ENCODE measurements at places on chromosomes 3 and 15.

- DNase-seq, result no peak
Measured at GRCh38 chr3:64988188-64988587, 300.4 kb upstream of the ADAMTS9 start.

DNA sequence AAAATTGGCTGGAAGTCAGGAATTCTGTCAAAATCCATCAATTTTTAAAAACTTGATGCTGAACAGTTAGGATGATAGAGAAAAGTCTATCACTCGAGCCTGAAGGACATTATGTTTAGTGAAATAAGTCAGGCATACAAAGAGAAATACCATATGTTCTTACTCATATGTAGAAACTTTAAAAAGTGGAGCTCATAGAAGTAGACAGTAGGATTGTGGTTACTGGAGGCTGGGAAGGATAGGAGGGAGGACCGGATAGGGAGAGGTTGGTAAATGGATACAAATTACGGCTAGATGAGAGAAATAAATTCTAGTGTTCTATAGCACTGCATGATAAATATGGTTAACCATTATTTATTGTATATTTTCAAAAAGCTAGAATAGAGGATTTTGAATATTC lies 389.5 kb upstream of the RASGRP1 start:
- DNase-seq, result no peak

DNA sequence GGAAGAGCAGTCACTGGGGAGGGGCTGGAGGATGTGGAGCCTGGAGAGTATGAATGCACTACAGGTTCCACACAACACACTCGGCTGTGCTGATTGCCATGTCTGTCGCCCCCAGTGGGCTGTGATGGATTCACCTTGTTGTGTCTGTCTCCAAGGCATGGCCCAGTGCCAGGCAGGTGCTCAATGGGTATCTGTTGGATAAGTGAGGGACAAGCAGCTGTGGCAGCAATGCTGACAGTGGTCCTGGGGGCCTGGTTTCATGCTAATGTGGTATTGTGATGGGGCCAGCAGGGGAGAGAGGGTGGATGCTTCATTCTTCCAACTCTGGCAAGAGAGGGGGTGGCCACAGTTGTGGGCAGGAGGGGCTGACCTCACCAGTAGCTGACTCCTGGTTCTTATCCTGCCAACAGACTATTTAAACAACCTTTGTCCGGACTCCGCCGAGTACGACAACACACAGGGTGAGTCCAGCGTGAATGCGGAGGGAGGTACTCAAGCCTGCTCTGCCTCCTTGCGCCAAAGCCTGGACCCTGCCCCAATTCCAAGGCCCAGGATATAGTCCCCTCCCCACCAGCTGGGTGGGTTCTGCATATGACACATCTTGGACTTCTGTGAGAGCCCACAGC lies 47.3 kb upstream of the NR2C2 start:
- no peak for DNase-seq

DNA sequence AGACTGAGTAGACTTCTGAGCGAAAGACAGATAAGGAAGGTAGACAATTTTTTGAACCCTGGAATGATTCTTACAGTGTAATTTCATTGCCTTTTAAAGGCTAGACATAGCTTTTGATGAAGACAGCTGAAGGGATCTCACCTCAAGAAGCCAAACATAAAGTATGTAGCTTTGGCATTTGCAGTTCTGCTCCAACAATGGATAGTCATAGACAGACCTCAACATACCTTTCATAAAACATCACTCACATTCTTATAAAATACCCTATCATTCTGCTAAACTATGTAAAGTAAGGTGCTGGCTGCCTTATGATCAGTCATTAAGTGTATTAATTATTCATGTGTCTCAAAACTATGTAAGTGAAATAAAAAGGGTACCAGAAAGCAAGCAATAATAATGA lies 70.0 kb downstream of the UBE3A start:
- no peak for DNase-seq

- DNase-seq, result no peak
Measured at GRCh38 chr15:88238618-88239430, 17.7 kb downstream of the NTRK3 start.

DNA sequence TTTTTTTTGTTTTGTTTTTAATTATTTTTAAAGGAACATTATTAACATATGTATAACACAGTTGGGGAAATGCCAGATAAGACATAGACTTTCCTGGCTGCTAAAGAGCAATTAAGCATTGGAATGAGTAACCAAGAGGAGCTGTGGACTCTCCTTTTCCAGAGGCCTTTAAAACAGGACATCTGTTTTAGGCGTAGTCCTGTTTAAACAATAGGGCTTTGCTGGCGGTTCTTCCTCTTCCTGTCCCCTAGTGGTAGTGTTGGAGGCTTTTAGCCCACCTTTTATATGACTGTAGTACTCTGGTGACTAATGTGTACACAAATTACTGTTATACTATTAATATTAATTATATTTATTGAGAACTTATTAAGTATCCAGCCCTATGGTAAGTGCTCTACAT lies 81.9 kb downstream of the PPARG start:
- DNase-seq, result no peak

DNA sequence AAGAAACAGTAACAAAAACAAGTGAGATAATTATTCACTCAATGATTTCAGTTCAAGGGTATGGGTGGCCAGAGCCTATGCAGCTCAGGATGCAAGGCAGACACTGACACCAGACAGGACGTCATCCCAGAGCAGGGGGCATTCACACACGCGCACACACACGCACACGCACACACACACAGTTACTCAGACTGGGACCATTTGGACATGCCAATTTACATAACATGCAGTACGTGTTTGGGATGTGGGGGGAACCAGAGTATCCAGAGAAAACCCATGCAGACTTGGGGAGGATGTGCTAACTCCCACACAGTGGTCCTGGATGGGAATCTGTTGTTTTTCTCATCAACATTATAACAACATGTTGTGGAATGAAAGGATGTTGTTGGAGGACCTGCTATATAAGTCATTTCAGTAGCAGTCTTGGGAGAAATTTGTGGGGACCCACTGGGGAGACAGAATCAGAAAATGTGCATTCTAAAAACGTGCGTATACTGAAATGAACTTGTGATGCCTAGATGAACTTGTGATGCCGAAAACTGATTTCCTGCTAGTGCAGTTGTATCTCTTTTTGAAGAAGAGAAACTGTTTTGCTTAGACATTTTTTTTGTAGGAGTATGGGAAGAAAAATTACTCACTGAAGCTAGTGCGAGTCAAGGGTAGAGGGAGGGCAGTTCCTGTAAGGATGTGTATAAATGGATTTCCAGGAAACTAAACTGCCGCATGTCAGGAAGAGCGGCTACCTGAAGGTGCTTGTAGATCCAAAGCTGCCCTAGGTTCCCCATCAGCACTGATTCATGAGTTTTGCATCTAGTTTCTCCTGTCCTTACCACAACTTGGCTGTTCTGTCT lies 25.2 kb downstream of the CD200 start:
- no peak for DNase-seq

DNA sequence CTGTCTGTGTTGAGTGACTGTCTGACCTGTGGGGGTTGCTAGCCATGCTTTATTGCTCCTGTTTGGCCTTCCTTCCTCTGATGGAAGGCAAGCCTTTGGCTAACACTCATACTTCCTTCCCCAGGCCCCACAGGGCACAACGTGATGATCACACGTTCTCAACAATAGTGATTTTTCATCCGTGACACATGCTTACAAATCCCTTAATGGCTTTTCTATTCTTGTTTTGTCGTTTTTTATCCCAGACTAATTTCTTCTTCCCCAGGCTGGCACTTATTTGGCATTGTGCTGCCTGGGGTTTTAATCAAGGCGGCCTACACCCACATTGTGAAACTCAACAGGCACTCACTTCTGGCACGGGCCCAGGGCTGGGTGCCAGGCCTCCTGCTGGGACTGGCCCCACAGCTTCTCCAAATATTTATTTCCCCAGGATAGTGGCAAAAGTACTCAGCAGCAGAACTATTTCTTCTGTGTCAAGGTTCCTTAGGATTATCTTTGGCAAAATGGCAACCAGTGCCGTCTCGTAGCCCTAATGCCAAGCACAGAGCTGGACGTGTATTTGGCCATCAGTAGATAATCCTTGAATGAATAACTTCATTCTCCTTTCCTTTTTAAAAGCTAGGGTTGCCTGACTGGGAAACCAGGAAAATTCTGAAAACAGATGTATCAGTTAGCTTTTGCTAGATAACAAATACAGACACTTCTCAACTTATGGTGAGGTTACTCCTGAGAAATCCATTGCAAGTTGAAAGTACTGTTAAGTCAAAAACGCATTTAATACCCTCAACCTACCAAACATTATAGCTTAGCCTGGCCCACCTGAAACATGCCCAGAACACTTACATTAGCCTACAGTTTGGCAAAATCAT lies 30.6 kb downstream of the CMTM7 start:
- DNase-seq, result no peak

- no peak for DNase-seq
Measured at GRCh38 chr15:66691727-66692126, 10.3 kb upstream of the SMAD6 start.

DNA sequence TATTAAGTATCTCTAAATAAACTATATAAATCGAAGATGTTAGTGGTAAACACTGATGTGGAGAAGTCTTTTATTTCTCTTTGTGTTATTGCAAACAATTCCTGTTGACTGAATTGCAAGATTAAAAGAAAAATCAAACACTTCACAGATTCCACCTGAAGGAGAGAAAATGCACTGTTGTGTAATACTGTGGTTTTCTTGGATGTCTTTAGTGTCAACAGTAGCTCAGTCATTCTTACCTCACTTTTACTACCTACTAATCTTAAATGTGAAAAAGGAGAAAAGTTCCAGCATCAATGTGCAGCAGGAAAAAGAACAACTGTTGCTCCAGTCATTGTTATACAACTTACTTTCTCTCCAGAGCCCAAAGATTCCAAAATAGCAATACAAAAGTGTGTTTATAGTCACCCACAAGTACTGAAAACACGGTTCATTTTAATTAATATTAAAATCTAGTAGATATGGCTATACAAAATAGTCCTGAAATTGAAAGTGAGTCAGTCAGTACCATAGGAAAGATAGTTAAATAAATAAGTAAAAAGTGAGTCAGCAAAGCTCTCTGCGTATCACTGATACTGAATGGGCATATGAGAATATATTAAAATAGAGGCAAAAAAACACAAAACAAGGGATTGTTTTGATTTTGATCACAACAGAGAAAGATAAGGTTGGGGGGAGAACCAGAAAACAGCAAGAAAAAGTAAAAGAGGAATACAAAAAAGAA lies 90.5 kb upstream of the CSPG5 start:
- DNase-seq, result no peak

DNA sequence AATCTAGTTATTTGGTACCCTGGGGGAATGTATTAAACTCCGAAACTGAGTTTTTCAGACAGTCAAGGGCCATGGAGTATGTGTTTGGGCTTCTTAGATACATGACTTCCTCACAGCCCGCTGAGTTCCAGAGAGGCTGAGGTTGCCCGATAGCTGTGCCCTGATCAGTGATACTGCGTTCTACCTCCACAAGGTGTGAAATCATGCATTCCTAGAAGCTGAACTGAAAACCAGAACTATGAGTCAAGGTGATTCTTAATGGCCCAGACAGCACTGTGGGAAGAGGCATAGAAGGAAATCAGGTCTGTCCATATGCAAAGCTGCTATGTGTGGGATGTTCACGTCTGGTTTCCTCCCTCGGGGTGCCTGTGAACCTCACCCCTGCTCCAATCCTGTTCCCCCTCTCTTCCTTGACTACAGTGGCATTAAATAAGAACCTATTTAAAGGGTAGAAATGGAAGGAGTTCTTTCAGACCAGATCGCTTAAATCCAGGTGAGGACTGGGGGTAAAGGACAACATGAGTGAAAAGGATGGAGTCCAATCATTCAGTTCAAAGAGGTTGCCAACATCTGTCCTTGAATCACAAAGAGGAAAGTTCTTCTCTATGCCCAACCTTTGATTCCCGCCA lies 74.3 kb downstream of the MYO1E start:
- no peak for DNase-seq

DNA sequence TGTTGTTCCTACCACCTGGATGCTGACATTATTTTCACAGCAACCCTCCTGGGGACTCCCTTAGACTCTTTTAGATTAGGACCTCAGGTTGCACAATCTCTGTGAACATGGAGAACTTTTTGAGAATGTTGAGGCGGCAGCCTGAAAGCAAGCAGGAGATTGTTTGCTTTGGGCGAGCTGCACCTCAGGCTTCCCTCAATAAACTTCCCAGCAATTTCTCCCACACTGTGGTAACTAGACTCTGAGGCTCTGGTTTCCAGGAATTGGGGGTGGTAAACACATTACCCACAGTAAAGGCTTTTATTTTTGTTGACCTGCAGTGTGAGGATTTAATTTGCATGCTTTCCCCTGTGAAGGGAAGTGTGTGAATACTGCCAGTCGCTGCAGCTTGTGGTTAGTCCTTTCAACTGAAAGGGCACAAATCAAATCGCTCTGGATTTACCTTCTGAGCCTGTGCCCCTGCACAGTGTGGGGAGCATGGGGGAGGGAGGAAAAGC lies 35.2 kb upstream of the SIAH2 start:
- no peak for DNase-seq

GRCh38 chr3:195263193-195263924 lies 7.6 kb downstream of the XXYLT1 start:
- DNase-seq, result no peak

GRCh38 chr3:196134691-196135090 lies 52.8 kb upstream of the TFRC start:
- no peak for DNase-seq

- no peak for DNase-seq
Measured at GRCh38 chr3:148852271-148852992, 12.7 kb upstream of the CPA3 start.

DNA sequence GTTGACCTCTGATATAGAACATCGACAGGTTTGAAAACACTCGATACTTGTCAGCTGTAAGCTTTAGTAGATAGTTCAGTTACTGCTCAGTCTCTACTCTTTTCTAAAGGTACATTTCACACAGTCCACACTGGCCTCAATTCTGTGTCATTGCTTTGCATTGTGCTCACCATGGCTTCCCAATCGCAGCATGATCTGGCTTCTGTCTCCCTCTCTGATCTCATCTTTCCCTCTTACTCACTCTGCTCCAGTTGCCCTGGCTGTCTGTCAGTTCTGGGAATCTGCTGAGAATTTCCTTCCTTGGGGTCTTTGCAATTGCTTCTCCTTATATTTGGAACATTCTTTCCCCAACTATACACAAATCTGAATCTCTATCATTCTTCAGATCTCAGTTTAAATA lies 80.6 kb downstream of the GTF2E1 start:
- no peak for DNase-seq

- peak; percentile 22 for DNase-seq
Measured at GRCh38 chr3:170222647-170223541, 670 bp downstream of the PRKCI start.

DNA sequence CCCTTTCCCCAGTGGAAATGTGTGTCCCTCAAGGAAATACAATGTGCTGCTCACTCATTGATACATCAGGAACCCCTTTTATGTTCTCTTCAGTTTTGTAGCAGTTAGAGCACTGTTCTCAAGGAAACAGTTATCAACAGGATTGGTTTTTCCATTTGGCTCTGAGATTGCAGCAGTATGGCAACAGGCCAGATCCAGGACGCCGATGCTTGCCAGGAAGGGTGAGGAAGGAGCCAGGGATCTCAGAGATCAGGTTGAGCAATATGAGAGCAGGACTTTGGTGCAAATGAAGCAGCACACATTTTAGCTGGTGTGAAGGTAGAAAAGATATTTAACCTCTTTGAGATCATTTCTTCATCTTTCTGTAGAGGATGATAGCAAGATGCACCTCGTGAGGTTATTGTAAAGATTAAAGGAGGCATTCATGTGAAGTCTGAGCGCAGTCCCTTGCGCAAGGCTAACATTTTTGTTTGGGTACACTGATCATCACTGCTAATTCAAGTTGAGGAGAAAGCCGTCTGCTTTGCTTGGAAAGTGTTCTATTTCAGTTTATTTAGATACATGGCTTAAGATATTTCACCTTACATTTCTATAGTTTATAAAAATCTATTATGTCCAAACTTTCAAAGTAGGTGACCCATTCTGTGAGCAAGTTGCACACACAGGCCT lies 68.5 kb downstream of the KCNH8 start:
- no peak for DNase-seq
